GM23248 (cell line): ENCODE measurements at places on chromosomes 11 and 22.
A peak's percentile ranks its signal among the peaks of the same experiment; 100 is the strongest.

DNA sequence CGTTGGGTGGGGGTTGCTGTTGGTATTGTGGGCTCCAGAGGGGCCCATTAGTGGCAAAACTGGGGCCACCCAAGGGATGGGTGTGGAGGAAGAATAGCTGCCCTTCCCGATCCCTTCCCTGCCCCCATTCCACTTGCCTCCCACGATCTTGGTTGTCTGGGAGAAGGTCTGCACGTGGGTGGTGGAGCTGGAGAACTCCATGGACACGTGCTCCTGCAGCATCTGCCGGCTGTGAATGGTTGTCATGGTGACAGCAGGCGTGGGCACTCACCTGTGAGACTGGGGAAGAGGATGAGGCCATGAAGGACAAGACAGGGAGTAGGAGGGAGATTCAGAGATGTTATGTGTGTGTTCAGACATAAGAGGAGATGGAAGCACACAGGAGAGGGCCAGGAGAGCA, 2.0 kb downstream of the IGSF22 start:
- DNase-seq = no peak

GRCh38 chr22:36850056-36850455, 10.8 kb upstream of the NCF4 start:
- no peak for DNase-seq

- DNase-seq = no peak
Measured at GRCh38 chr11:122619757-122620156, 35.8 kb upstream of the UBASH3B start.

DNA sequence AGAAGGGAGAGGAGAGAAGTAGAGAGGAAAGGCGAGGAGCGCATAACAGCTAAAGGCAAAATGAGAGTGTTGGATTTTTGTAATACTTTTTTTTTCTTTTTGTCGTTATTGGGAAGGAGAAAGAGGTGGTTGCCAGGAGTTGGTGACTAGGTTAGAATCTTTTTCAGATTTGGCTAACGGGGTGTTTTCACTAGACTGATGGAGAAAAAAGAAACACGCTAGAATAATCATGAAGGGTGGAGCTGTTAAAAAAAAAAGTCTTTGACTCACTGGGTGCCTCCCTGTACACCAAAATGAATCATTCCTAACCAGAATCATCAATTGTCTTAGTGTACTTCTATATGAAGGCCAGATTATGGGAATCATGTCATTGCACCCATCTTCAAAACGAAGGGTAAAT, 12.7 kb downstream of the BLID start:
- peak; percentile 87 for DNase-seq

- DNase-seq = no peak
Measured at GRCh38 chr11:12270215-12270797, 107.1 kb upstream of the PARVA start.

DNA sequence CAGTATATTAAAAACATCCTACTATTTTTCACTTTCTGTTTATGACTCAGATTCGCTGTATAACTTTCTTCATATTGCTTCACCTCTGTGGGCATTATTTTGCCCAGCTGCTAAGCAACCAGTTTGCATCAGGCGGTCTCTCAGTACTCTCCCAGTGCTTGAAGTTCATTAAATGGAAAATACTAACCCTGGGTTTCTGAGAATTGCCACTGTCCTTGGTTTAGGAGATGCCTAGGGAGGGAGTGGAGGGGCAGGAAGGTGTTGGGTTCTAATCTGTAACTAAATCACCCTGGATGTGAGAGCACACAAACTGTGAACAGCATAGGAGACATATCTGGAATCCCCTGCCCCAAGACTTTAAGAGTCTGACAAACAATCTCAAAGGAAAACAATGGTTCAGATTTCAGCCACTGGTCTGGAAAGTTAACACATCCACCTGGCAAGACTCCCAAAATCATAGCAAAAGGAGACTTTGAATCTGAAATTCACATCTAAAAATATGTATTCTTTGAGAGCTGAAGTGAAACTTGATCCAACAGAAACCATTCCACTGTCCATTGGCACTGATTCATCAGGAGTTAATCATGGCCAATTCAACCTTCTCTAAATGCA, 540.0 kb downstream of the SOX6 start:
- peak; percentile 74 for DNase-seq

- DNase-seq = no peak
Measured at GRCh38 chr11:71998649-71999310, at the start of gene IL18BP. Gene IL18BP (plus strand): TSS chr11:71998909. CDS start chr11:71999985, 1,076 bp downstream.

DNA sequence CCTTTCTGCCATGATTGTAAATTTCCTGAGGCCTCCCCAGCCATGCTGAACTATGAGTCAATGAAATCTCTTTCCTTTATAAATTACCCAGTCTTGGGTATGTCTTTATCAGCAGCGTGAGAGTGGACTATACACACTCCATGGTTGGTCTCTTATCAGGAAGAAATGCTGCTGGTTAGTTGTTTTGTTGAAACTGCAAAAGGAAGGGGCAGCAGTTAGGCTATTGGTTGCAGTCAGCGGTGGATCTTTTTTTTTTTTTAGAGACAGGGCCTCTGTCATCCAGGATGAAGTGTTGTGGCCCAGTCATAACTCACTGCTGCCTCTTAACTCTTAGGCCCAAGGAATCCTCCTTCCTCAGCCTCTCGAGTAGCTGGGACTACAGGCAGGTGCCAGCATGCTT, 51.7 kb downstream of the HSD17B12 start:
- no peak for DNase-seq

DNA sequence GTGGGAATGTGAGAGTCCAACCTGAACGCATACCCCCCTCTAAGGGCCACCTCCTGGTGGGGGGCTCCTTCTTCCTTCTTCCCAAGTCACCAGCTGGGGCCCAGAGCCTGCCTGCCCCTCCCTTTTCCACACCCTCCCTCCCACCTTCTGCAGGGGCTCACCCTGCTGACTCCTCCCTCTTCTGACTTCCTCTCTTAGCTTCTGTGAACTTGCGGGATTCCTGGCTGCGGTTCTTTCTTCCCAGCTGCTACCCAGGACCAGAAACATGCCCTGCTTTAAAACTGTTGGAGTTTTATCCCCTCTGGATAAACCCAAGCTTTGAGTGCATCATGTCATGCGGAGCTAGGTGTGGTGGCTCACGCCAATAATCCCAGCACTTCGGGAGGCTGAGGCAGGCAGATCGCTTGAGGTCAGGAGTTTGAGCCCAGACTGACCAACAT, 10.2 kb downstream of the LRRC74B start:
- no peak for DNase-seq

DNA sequence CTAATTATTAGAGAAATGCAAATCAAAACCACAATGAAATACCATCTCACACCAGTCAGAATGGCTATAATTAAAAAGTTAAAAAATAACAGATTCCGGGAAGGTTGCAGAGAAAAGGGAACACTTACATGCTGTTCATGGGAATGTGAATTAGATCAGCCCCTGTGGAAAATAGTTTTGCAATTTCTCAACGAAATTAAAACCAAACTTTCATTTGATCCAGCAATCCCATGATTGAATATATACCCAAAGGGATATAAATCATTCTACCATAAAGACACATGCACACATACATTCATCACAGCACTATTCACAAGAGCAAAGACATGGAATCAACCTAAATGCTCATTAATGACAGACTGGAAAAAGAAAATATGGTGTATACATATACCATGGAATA, 32.5 kb downstream of the NOX4 start:
- no peak for DNase-seq

DNA sequence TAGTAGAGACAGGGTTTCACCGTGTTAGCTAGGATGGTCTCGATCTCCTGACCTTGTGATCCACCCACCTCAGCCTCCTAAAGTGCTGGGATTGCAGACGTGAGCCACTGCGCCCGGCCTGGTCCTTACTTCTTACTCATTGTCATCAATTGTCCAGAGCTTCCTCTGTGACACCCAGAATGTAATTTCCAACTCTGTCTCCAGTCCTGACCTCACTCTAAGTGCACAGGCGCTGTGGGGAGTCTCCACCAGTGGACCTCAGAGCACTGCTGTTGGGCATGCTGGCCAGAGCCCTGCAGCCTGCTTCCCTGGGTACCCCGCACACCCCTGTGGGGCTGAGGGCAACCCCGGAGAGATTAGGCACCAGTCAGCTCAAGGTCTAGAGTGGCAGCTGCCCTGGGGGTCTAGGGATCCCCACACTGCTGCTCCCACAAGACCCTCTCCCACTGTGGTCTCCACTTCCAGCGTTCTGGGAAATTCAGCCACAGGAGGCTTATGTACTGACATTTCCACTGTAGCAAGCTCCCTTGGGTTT, 1140.3 kb downstream of the TBC1D22A start:
- DNase-seq = no peak

- no peak for DNase-seq
Measured at GRCh38 chr11:69635804-69636511, 5.0 kb upstream of the CCND1 start.

DNA sequence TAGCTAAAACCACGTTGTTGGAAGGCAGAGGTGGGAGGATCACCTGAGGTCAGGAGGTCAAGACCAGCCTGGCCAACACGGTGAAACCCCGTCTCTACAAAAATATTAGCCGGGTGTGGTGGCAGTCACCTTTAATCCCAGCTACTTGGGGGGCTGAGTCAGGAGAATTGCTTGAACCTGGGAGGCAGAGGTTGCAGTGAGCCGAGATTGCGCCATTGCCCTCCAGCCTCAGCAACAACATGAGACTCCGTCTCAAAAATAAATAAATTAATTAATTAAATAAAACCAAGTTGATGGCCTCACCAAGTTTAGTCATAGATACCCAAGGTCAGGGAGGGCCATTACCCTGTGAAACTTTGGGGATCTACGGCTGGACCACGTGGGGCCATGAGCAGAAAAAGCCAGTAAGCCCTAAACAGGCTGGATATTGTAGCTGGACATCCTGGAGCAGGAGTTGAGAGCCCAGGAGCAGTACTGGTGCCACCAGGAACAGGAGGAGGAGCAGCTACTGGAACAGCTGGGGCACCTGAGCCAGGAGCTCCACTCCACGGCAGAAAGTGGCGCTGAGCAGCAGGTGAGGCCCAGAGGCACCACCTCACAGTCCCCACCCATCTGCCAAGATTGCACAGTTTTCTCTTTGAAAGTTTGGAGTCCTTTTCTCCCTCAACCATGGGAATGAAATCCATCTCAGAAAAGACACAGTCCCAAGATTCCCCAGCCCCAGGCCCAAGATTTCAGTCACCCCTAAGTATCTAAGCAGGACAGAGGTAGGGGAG, 50.5 kb downstream of the BTG4 start:
- DNase-seq = no peak

DNA sequence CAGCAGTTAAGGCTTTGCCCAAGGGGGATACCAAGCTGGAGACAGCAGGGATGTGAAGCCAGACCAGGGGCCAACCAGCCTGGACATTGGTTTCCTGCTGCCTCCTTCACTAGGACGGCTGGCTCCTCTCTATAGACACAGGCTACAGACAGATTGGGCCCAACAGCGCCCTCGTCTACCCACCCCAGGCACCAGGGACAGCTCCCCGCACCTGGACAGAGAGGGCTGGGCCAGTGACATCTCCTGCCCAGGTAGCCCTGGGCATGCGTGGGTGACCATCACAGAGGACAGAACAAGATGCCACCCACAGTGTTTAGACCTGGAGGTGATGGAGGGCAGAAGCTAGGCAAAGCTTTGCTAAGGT, 1.2 kb downstream of the DKK3 start:
- DNase-seq = no peak

- no peak for DNase-seq
Measured at GRCh38 chr22:17903564-17904295, 120.6 kb downstream of the MICAL3 start.

DNA sequence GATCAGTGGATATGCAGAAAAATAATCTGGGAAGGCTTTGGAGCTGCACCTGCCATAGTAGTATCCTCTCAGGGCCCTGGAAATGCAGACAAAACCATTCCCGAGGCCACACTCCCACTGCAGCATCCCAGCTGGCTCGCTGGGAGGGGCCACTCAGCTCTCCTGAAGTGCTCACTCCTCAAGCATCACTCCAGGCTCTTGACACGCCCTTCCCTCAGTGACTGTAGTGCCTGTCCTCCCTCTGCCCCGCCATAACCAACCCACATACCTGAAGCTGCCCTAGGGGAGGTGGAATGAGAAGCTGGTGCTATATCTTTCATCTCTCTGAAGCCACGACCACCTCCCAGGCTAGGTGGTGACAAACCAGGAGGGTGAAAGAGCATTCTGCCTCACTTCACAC, 4.8 kb downstream of the DSCAML1 start:
- DNase-seq = no peak

GRCh38 chr11:14042686-14043465, 80.4 kb downstream of the SPON1 start:
- no peak for DNase-seq

GRCh38 chr11:7436657-7437056, 48.6 kb upstream of the OLFML1 start:
- DNase-seq = no peak

- DNase-seq = peak; percentile 2
Measured at GRCh38 chr11:105923252-105923651, 98.8 kb downstream of the MSANTD4 start.

- DNase-seq = no peak
Measured at GRCh38 chr22:22891139-22891621, 3.6 kb downstream of the IGLL5 start.
